Upper lobe of right lung (tissue), 1 donor: ENCODE measurements at places on chromosomes 5 and 9.

DNA sequence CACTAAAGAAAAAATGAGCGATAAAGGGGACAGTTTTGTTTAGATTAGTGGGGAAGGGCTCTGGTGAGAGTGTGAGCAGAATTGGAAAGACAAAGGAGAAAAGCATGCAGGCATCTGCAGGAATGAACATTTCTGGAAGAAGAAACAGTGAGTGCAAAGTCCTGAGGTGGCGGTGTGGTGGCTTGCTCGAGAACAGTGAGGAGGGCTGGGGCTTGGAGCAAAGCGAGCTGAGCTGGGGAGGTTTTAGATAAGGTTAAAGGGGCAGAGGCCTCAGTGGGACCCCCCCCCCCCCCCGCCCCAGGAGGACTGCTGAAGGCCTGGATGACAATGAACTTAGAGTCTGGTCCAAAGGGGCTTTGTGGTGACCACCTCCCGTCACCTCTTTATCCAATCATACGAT is 202.7 kb upstream of the MVB12B start:
- no peak for DNase-seq

DNA sequence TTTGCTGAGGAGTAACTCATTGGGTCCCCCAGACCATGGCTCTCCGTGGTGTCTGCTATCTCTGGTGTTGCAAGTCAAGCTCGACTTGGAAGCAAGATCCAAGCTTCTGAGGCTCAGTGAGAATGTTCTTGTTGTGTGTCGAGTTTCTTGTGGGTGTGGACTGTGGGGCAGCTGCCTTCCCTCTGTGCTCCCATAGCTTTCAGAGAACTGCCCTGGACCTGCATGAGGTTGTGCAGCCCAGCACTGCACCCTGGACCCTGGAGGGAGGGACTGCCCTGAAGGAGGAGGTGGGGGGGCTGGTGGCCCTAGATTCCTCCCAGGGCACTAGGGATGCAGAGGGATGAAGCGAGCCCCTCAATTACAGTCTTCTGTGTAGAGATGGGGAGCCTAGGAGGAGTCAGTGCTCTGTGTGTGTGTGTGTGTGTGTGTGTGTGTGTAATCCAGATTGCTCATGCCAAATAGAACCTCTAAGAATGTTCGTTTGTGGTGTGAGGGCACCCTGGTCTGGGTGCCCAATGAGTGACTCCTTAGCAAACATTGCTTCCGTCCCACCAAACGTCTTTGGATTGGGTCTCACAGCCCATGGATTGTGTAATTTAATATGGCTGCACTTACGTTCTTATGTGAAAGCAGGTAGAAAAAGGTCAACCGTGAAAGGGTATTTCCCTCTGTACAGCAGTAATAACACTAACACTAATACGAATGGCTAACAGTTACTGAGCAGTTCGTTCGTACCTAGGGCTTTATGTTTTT is 143.3 kb upstream of the LMX1B start:
- DNase-seq, result no peak

GRCh38 chr9:89405826-89406225 is 87.5 kb downstream of the SECISBP2 start:
- DNase-seq, result no peak

DNA sequence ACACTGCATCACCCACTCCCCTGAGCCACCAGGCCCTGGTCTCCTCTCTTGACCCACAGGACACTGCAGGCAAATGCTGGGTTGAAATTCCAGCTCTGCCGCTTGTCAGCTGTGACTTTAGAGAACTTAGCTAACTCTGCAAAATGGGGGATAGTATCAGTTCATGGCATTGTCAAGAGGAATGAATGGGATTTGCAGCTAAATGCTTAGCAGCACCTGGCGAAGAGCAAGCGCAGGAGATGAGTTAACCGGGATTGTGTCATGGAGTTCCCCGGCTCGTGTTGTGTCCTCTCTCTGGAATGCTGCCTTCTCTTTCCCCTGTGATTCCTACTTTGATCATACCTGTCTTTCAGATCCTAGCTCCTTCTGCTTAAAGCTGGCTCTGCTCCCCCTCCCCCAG is 67.1 kb downstream of the DAB2IP start:
- no peak for DNase-seq

DNA sequence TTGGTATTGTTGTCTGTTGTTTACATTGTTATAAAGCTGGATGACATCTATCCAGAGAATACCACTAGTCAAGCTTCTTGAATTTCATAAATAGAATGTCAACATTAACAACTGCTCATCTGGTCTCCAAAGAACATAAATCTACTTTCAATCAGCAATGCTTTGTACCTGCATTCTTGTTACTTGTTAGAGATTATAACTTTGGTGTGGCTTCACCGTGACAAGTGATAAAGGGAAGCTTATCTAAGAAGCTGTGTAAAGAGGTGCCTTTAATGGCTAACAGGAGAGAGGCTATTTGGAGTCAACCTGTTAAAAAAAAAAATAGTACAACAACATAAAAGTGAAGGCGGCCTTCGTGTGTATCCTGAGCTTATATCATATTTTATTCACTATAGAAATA is 41.8 kb downstream of the MUSK start:
- DNase-seq, result no peak

DNA sequence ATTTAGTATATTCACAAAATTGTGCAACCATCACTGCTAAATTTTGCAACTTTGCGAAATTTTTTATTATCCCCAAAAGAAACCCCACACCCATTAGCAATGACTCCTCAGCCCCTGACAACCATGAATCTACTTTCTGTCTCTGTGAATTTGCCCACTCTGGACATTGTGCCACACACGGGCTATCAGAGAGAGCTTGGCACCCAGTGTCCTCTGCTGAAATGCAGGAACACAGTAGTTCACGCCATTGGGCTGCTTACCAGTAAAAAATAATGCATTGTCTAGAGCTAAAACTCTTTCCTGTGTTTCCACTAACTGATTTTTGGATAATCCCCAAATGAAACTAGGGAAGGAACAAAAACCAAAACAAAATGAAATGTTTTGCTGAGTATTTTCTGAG is 60.0 kb downstream of the HRH2 start:
- DNase-seq, result no peak

DNA sequence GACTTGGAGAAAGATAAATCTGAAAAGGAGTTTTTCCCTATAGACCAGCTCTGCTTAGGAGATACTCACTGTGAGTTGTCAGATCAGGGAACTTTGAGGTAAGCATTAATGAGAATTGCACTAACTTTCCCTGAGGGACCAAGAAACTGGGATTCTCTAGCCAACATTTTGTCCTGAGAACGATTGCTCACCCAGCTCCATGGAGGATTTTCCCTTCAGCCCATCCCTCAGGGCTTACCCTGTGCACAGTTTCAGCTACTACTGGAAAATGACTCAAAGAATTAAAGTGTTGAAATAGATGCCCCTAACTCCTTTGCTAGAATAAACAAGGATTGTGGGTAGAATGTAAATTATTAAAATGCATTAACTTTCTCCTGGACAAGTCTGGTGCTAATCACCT is 237.2 kb upstream of the IL12B start:
- DNase-seq, result no peak

- DNase-seq, result no peak
Measured at GRCh38 chr9:20028849-20029231, 240.0 kb upstream of the SLC24A2 start.

DNA sequence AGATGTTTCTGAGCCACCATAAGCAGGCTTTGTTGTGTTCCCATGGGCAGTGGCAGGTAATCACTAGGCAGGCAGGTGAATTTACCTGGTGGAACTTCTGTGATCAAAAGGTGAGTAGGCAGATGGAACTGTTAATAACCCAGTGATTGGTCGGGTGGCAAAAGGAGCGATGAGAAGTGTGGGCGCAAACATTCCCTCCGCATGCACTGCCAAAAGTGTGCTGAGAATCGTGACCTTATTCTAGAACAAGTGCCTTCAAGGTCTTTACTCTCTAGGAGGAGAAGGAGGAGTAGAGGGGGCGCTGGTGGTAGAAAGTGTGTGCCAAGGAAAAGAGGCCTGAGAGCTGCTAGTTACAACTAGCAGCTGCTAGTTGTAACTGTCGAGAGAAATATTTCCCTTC is 3.3 kb downstream of the OTULINL start:
- DNase-seq, result no peak

DNA sequence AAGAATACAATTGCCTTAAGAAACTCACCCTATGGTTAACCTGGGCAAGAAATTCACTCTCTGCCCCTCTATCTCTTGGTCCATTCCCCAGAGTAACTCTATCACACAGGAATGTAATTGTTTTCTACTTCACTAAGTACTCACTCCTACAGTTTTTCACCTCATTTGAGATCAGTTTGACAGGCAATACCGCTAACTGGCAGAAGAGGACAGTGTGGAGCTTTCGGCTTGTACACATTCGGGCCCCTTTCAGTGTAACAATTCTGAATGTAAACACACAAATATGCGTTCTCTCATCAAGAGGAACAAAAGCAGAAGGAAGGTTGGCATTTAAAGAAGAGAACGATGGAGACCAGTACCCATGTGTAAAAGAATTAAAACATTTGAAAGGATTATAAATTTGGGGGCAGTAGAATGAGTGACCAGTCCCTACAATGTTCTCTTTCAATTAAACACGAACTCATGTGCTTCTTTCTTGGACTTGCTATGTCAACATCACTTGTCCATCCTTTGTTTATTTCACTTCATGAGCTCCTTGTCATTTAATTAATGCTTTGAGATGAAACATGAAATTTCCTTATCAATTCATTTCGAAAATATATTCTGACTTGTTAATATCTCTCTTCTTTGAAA is 188.5 kb upstream of the GRAMD2B start:
- no peak for DNase-seq

DNA sequence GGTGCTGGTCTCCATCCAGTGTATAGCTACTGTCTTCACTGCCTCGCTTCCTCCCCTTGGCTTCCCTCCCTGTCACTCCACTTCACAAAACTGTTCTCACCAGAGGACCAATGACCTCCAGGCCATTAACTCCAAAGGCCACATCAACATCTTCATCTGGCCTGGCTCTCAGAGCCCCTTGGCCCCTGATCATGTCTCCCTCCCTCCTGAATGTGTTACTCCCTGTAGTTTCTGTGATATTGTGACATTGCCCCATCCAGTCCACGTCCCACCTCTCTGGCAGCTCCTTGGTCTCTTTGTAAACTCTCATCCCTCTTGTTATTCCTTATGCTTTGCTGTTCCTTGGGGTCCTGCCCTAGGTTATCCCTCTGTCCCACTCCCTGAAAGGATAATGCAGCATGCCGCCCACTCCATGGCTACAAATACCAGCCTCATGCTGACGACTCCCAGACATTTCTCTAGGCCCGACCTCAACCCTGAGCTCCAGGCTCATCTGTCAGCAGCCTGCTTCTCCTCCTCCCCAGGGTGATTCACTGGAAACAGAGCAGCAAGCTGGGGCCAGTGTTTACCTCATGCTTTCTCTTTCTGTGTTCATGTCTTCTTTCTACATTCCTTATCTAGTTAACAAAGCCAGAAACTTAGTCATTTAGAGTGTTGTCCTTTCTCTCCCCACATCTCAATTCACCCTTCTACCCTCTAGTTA is 312.2 kb downstream of the SPOCK1 start:
- no peak for DNase-seq

GRCh38 chr9:132507670-132508469 is 74.5 kb upstream of the BARHL1 start:
- DNase-seq, result no peak

- DNase-seq, result no peak
Measured at GRCh38 chr9:117121316-117121715, 293.5 kb downstream of the ASTN2 start.

DNA sequence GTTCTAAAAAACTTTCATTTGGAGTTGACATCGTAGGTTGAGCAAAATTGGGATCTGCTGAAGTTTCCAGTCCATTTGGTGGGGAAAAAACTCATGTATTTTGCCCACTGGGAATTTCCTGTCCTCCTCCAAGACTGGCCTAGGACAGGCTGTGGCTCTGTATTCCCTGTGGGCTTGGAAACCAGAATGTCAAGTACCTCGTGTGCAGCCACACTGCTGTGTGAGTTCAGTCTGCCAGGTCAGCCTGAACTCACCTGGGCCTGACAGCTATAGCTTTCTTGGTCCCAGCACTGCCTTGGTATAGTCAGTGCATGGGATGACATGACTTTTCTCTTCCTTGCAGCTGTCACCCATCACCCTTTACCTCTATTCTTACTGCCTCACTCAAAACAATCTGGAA is 35.0 kb upstream of the KLF9 start:
- no peak for DNase-seq

GRCh38 chr9:79154806-79155205 is 417.0 kb upstream of the TLE4 start:
- no peak for DNase-seq

DNA sequence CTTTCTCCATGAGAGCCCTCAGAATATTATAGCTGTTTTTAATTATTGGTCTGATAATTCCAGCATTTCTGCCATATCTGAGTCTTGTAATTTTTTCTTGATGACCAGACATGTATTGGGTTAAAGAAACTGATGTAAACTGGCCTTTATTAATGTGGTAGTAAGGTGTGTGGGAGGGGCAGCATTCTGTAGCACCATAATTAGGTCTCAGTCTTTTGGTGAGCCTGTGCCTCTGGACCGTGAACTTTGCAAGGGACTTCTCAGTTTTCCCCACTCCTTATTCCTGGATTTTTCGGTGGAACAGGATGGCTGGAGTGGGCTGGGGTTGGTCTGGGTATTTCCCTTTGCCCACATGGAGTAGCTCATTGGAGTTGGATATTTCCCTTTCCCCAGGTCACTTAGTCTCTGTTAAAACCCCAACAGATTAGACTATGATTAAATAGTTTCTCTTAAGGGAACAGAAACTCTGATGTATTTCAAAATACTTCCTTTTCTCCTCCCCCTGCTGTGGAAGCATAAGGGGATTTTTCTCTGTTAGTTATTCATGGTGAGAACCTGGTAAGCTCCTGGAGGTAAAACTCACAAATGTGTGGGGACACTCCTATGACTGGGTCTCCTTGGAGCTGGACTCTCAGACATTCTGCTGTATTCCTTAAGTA is 52.4 kb downstream of the FSD1L start:
- DNase-seq, result no peak

- no peak for DNase-seq
Measured at GRCh38 chr9:93949073-93949693, 6.0 kb downstream of the BARX1 start.

DNA sequence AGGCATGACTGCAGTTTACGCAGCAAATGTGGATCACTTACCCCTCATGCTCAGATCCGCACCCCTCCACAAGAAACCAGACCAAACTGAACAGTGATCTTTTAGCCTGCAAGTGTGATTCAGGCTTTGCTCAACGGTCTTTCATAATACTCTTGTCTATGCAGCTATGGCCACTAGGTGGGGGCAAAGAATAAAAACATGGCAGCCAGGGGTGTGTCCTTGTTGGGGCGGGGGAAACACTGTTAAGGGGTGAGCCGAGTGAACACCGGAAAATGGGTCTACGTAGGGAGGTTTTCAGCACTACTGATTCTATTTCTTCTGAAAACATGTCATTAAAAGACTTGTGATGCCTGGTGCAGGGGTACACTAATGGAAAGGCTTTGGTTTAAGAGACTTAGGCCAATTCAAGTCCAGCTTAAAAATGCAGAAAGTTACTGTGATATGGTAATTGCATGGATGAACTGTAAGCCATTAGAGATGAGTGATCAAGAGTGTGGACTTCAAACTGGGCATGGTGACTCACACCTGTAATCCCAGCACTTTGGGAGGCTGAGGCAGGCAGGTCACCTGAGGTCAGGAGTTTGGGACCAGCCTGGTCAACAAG is 49.9 kb upstream of the GPR151 start:
- no peak for DNase-seq
